ENCODE measurements at places on chromosomes 13 and 19.

GRCh38 chr19:40976134-40976533 is 14.9 kb upstream of the CYP2B6 start:
- DNase-seq: no peak

- no peak for DNase-seq
Observed at GRCh38 chr13:102028868-102029267, 373.0 kb downstream of the FGF14 start.

- peak; percentile 48 for DNase-seq
Observed at GRCh38 chr19:7928741-7929701, 3.1 kb upstream of the CTXN1 start.

- DNase-seq: no peak
Observed at GRCh38 chr13:19791953-19792537, 9.3 kb upstream of the PSPC1 start.

- DNase-seq: no peak
Observed at GRCh38 chr19:6963244-6963852, 57.9 kb downstream of the MBD3L2B start.
